ENCODE measurements at places on chromosomes 12 and 14.

GRCh38 chr12:73277971-73278370 is 1005.8 kb downstream of the TRHDE start:
- DNase-seq: no peak

DNA sequence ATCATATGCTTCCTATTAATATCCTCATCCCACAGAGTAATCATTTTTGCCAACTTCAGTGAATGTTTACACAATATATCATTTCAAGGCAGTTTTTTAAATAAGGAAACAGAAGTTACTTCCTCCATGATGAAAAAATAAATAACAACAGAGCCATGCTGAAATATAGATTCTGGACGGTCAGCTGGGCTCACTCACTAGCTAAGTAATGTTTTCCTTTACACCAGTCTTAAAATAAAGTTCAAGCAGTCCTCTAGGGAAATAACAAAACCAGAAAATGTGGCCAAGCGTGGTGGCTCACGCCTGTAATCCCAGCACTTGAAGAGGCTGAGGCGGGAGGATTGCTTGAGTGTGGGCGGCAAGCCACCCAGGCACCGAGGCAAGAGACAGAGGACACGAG is 28.7 kb downstream of the AICDA start:
- no peak for DNase-seq

DNA sequence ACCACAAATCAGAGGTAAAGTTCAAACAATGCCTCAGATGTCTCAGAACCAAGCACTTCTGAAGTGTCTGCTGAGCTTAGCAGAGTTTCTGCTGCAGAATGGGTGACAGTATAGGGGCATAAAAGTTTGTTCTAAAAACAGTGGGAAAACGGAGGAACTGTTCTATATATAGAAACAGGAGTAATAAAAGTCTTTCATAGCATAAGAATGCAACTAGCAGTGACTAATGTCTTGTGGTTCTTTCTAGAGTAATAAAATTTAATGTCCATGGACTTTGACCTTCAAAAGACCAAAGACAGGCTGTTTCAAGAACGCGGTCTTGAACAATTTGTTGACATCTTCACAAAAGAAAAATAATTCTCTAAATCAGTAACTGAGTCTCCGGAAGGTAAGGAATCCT is 107.5 kb upstream of the FAR2 start:
- DNase-seq: no peak

GRCh38 chr14:50542941-50543418 is 10.6 kb upstream of the MAP4K5 start:
- peak; percentile 63 for DNase-seq

GRCh38 chr14:91138511-91139359 is 24.9 kb downstream of the DGLUCY start:
- peak; percentile 71 for DNase-seq

DNA sequence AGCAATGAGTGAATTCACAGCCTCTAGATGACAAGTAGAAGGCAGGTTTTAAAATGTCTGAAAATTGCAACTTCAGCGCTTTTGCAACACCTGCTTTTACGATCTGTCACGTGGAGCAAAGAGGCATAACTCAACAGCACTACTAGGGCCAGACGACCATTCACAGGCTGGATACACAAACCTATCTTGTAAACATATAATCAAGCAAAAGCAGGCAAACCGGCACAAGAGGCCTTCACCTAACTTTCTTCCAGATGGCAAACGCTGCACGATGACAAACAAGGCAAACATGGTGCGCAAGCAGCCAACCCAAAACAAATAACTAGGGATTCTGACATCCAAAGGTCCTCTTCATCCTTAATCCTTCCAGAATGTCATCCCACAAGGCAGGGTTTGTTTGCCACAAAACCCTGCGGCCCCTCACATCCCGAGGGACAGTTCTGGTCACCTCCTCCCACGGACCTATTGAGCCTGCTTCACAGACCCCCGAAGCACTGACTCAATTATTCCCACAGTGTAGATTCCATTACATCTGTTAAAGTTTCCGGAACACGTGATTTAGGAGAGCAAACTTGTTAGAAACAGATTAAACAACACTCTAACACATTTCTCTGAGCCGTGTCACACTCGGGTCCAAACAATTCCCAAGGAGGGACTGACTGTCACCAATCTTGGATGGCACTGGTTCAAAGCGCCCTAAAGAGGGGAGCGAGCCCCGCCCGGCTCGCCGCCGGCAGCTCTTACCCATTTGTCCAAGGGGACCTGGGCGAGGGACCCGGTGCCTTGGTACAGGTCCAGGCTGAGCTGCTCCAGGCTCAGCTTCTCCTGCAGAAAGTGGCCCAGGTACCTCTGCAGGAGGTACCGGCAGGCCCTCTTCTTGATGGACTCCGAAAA is 823 bp downstream of the ATG2B start:
- DNase-seq: peak; percentile 70

DNA sequence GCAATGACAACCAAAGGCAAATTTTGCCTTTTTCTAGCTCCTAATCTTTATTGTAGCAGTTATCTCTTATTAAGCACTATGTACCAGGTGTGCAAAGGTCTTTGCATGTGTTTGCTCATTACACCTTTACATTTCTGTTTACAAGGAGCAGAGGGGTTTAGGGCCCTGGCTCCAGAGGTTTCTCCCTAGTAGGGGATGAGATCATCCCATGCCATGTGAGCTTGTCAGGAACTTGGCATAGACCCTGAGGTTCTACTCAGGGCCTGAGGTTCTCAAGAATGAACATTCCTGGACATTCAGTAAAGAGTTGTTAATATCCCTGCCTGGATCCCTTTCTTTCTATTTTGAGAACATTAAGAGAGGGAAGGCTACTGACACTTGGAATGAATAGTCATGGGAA is 292.0 kb downstream of the RPAP3 start:
- DNase-seq: no peak

- DNase-seq: no peak
These were observed at the start of gene KRT83 for GRCh38 chr12:52320784-52321400. TSS of gene KRT83 (minus strand) at chr12:52321398. CDS start at chr12:52321335, 63 bp downstream.

DNA sequence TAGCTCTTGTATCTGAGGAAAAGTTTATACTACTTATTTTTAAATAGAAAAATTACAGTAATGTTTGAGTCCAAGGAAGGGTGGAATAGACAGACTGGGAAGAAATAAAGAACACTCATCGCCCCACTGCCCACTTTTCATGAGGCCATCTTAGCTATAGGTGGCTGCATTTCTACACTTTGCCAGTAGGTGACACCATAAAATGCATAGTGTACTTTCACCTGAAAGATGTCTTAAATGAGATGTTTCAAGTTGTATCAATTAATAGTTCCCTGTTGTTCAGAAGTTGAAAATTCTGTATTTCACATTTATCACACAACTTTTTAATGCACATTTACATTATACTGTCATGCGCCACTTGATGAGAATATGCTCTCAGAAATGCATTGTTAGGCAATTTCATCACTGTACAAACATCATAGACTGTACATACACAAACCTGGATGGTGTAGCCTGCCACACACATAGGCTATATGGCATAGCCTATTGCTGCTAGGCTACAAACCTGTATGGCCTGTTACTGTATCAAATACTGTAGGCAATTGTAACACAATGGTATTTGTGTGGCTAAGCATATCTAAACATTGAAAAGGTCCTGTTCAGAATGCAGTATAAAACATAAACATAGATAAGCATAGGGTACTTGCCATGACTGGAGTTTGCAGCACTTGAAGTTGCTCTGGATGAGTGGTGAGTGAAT is 27.6 kb downstream of the PMCH start:
- DNase-seq: peak; percentile 34

GRCh38 chr12:79143803-79144202 is 279.2 kb downstream of the SYT1 start:
- no peak for DNase-seq

GRCh38 chr12:121614872-121615467 is 11.4 kb upstream of the ORAI1 start:
- no peak for DNase-seq

DNA sequence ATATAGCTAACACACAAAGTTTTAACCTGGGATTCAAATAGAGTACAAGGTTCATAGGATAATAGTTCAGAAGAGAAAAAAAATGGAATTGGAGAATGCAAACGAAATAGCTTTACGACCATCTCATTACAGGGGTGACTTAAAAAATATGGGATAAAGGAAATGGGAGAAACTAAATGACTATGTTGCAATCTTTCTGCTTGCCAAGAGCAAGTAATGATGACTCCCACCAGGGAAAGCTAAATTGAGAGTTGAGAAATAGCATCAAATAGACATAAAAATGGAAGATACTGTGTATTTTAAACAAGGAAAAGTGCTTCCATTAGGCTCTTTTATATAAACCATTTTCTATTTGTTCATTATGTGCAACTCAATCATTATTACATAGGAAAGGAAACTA is 155.7 kb upstream of the ATXN7L3B start:
- no peak for DNase-seq

DNA sequence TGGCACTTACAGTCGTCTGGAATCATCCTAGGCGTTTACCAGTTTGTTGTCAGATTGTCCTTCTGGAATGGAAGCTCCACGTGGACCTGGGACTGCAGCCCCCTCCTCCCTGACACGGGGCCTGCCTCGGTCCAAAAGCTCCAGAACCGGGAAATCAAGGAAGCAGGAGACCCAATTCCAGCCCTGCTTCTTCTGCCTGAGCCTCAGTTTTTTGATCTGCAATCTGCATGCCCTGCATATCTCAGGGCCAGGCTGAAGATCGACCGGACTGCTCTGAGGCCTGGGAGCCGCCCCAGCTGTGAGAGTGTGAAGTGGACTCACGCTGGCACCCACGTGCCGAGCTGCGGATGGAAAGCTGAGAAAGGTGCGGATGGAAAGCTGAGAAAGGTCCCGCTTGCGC is 98.6 kb downstream of the SETD3 start:
- DNase-seq: no peak

GRCh38 chr12:48187916-48188695 is 4.7 kb downstream of the CCDC184 start:
- no peak for DNase-seq

- DNase-seq: no peak
These were observed 266.3 kb downstream of the AACS start for GRCh38 chr12:125331342-125332052.

GRCh38 chr14:72588521-72588920 is 305.4 kb downstream of the DPF3 start:
- no peak for DNase-seq

DNA sequence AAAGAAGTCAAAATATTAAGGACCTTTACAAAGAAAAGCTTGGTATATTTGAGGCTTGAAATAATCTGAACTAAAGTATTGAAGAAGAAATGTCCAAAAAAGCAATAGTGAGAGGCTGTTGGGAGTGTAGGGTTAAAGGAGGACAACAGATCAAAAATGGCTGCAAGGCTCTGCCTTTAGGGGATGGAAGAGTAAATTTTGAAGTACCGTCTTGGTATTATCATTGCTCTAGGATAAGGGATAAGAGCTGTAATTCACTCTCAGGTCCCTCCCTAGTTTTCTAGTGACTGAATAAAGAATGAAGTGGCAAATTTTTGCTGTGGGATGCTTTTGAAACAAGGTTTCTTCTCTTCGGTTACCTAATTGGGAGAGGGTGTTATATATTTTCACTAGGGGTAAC is 38.7 kb downstream of the LEMD3 start:
- no peak for DNase-seq

GRCh38 chr14:90660865-90661570 is 155.2 kb downstream of the TTC7B start:
- no peak for DNase-seq

DNA sequence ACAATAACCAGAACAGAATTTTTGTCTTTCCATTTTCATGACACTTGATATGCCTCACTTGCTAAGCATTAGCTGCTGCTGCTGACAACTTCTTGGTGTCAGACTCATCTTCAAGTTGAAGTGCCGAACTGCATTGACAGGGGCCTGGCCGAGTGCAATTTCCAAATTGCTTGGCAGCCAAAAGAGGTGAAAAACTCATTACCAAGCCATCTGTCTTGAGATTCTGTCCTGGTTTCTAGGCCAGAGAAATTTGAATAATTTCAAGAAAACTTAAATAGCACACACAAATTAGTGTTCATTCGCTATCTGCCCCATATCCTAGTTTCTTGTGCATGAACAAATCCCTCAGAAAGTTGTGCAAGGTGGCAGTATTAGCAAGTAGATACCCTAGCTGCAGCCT is 165.3 kb upstream of the RASSF8 start:
- DNase-seq: no peak

GRCh38 chr12:100442403-100442802 is 31.3 kb upstream of the NR1H4 start:
- no peak for DNase-seq

GRCh38 chr12:119681111-119681510 is 13.2 kb downstream of the PRKAB1 start:
- DNase-seq: no peak

DNA sequence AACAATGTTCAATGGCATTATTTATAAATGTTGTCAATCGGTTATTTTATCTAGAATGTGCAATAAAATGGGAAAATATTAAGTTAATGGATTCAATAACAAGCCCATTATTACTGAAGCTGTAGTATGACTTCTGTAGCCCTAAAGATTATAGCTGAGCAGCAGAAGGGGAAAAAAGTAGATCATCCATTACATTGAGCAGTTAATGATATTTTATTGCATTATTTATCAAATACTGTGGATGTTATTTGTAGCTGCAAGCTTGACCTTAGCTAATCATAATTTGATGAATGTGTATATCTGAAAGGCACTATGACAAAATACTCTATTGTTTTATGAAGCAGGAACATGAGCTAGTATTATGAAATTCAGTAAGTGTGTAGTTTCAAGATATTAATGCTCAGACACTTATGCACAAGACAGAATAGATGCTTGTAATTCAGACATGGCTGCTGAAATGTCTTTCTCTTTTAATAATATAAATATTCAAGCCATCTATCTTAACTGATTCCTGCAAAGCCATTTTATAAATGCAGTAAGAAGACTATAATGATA is 131.5 kb upstream of the MGAT4C start:
- DNase-seq: no peak

GRCh38 chr14:64720131-64720576 is 15.9 kb downstream of the PLEKHG3 start:
- no peak for DNase-seq

GRCh38 chr14:89823743-89824142 is 130.8 kb downstream of the EFCAB11 start:
- no peak for DNase-seq

DNA sequence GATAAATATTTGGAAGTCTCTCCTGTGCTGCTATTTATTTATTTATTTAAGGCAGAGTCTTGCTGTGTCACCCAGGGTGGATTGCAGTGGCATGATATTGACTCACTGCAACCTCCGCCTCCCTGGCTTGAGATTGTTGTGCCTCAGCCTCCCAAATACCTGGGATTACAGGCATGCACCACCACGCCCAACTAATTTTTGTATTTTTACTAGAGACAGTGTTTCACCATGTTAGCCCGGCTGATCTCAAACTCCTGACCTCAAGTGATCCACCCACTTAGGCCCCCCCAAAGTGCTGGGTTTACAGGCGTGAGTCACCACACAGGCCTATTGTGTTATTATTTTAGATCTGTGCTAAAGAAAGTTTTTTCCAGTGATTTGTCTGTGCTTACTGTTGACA is 225.2 kb downstream of the CCER1 start:
- DNase-seq: no peak

GRCh38 chr14:44149597-44149996 is 357.5 kb downstream of the FSCB start:
- DNase-seq: no peak

- no peak for DNase-seq
These were observed 272.4 kb upstream of the FBXO33 start for GRCh38 chr14:39704594-39704993.

- no peak for DNase-seq
These were observed 17.8 kb downstream of the FBLN5 start for GRCh38 chr14:91929700-91930099.

GRCh38 chr14:62315631-62316030 is 553.4 kb downstream of the SNAPC1 start:
- no peak for DNase-seq

- peak; percentile 74 for DNase-seq
These were observed 39.7 kb downstream of the KRT80 start for GRCh38 chr12:52151837-52152783.
